ENCODE measurements at places on chromosomes 2 and 18.
A peak's percentile ranks its signal among the peaks of the same experiment; 100 is the strongest.

DNA sequence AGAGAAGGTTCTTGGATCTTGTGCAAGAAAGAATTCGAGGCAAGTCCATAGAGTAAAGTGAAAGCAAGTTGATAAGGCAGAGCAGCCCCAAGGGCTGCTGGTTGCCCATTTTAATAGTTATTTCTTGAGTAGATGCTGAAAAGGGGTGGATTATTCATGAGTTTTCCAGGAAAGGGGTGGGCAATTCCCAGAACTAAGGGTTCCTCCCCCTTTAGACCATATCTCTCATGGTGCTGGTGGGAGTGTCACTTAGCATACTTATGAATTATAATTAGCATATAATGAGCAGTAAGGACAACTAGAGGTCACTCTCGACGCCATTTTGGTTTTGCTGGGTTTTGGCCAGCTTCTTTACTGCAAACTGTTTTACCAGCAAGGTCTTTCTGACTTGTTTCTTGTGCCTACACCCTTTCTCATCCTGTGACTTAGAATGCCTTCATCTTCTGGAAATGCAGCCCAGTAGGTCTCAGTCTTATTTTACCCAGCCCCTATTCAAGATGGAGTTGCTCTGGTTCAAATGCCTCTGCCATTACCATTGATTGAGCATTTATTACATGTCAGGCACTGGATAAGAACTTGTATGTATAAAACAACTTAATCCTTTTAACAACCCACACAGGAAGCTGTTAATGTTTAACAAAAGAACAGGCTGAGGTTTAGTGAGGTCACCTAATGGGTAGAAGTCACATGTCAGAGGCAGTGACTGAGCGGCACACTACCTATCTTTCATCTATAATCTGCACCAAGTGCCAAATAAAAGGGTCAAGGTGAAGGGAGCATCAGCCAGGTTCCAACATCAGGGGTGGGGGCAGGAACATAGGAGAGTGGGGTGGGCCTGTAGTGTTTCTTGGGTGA lies 250.9 kb downstream of the ICOS start:
- DNase-seq = no peak

- no peak for DNase-seq
Observed at GRCh38 chr2:233252227-233252626, 754 bp downstream of the ATG16L1 start.

GRCh38 chr2:26542676-26543505 lies 65.0 kb upstream of the OTOF start:
- DNase-seq = no peak

DNA sequence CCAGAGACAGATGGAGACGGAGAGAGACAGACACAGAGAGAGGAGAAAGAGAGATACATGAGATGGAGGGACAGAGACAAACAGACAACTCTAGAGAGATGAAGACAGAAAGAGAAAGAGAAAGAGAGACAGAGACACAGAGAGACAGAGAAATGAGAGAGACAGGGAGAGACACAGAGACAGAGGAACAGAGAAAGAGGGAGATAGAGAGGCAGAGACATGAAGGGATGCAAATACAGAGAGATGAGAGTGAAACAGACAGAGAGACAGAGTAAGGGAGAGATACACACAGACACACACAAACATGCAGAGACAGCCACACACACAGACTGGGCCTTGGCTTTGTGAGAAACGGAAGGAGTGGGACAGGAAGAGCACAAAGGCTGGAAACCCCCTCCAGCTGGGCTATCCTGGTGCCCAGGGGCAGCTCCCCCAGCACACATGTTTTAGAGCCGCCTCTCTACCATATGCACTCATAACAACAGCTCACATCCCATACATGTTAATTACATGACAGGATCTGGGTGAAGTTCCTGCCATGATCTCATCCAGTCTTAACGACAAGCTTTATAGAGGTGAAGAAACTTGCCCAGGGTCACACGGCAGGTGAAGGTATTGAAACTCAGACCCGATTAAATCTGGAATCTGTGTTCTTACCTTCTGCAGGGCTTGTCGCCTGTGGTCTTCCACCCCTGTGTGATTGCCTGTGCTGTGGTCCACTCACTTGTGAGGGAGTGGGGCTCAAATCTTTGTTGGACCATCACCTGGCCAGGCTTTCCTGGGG lies 32.4 kb downstream of the IL18R1 start:
- DNase-seq = no peak

GRCh38 chr18:70333316-70333715 lies 44.5 kb downstream of the SOCS6 start:
- DNase-seq = no peak

- DNase-seq = no peak
Observed at GRCh38 chr2:173997269-173997668, 32.1 kb upstream of the SP3 start.

- DNase-seq = no peak
Observed at GRCh38 chr2:47601568-47601967, 181.4 kb upstream of the MSH6 start.

GRCh38 chr2:3355951-3356569 lies 21.6 kb downstream of the EIPR1 start:
- no peak for DNase-seq

DNA sequence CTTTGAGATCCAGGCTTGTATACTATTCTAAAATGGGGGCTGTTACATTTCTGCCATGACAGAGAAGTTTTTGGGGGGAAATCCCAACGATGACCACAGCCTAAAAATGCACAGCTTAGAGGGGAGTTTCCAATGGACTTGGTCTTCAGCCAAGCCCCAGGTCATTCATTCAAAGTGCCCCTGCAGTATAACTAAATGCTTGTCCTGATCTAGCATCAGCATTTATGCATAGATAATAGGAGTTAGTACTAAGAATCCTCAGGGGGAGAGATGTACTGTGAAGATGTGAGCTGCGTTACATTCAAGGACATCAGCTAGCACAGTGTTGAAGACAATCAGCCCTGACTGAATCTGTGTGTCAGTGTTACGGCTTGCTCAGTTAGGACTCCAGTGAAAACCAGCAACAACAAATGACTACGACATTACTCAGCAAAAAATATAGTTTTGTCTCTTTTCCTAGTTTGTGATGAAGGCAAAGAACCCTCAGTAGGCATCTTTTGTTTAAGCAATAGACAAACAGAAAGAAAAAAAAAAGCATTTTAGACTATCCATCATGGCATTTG lies 160.9 kb downstream of the ZEB2 start:
- peak; percentile 25 for DNase-seq

GRCh38 chr2:71546777-71547281 lies 93.5 kb downstream of the DYSF start:
- no peak for DNase-seq

GRCh38 chr2:213175673-213176247 lies 24.3 kb upstream of the IKZF2 start:
- DNase-seq = no peak

GRCh38 chr2:126753501-126754212 lies 97.7 kb downstream of the GYPC start:
- DNase-seq = no peak

DNA sequence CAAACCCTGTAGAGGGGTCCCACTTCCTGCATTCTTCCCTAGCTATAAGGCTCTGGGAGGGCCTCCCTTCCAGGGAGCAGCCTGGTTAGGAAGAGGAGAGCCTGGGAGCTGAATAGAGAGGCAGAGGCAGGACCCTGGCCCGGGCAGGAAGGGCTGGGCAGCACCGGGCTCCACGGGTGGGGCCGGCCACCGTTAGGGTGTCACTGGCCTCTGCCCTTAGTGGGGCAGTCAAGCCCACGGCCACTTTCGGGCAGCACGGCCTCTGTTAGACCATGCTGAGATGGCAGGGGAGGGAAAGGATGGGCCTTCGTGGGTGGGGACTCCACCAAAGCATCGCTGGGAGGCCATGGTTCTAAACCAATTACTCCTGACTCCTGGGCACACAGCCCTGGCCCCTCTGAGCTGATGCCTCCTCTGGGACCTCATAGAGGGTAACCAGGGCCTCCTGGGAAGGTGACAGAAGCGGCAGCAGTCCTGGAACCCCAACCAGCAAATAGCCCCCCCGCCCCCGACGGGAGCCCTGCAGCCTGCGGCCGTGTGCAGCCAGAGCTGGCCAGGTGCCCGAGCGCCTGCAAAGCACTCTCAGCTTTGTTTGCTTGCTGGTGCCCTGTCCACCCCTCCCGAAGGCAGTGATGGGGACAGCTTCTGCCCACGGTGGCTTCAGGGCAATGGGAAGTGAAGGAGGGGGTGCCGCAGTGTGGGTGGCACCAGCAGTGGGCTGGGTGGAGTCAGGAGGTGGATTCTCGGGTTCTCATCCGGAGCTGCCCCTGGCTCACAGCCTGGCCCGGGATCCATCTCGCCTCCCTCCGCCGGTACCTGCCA lies 16.3 kb upstream of the HPCAL1 start:
- DNase-seq = no peak

DNA sequence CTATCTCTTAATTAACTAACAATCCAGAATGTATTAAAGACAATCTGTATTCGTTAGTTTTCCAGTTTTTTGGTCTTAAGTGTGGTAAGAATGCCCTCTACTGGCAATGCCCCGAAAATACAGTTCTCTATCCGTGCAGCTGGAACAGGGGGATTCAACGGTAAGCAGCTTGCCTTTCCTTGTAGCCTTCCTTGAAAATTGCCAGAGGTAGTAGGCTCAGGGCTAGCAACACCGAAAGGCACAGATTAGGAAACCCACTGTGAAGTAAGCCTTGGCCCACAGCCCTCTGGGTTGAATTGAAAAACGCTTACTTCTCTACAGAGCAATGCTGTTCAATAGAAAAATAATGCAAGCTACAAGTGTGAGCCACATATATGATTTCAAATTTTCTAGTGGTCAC lies 17.1 kb upstream of the VPS4B start:
- peak; percentile 49 for DNase-seq

GRCh38 chr2:131801210-131801744 lies 273.6 kb downstream of the CCDC74A start:
- no peak for DNase-seq

DNA sequence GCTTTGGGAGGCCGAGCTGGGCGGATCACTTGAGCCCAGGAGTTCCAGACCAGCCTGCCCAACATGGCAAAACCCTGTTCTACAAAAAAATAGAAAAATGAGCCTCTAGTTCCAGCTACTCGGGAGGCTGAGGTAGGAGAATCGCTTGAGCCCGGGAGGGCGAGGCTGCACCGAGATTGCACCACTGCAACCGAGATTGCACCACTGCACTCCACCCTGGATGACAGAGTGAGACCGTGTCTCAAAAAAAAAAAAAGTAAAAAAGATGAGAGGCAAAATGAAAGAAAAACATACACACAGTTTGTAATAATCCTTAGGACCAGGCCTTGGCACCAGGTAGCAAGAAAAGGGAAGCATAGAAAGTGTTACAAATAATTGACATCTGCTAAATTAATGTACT lies 22.0 kb downstream of the RBM43 start:
- DNase-seq = no peak

DNA sequence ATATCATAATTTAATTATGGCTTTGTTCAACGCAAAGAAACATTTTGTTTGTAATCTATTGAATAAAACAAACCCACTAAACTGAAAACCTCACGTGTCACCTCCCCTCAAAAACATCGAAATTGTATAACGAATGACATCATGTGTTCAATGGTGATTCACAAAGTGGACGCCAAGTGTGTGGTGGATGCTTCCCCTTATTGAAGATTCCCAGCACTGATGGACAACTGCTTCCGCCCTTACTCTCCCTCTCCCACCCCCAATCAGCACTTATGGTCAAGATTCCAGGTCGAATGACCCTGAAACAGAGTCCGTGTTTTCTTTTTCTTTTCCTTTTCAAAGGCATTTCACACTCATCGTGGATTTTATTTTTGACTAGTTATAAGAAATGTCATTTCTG lies 383.0 kb upstream of the SMIM21 start:
- no peak for DNase-seq

GRCh38 chr2:172460780-172461201 lies 33.4 kb downstream of the ITGA6 start:
- DNase-seq = no peak

DNA sequence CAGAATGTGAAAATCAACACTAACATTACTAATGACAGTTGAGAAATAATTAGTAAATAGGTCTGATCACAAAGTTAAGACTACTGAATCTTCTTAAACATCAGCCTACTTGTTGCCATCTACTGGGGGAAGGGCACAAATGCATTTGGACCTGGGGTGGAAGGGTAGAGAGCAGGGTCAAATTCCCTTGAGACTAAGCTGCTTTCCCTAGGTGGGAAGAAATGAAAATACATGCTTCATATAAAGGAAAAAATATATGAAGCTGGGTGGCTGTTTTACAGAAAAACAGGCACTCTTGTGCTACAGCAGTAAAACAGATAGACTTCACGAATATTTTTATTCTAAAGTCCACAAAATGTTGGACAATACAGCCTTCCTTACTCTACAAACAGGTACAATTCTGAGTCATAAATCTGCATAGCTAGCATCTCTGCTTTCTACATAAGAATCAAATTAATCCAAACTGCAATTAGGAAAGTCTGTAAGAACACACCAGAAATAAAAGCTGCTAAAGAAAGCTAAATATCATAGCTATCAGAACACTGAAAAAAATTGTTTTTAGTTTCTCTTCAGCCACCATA lies 10.9 kb downstream of the TRIP12 start:
- DNase-seq = no peak

DNA sequence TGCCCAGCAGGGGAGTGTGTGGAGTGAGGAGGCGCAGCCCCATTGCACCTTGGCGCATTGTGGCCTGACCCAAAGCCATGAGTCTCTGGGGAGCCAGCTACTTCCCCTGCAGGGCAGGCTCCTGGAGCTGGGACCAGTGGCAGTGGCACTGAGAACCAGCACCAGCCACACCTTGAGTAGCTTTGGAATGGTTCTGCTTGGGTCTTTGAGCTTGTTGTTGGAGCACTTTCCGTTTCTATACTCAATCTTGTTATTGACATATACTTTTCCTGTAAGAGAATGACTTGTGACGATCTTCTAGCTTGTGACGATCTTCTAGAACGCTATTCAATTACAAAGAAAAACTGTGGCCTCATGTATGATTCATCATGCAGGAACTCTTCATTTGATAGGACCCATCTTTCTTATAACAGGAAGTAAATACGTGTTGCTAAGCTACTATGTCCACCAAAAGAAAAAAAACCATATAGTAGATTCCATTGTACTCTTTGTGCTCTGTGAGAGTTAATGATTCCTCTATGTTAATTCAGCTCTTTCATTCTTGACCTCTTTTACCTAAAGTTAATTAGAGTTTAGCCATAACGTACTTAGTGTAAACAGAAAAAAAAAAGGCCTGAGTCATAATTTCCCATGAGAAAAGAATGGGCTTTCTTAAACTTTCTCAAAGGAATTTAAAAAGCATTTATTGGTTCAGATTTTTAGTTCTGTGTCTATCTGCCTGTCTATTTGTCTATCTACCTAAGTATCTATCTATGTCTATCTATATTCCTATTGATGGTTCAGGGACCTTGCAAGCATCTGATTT lies 113.1 kb downstream of the GATA6 start:
- no peak for DNase-seq

DNA sequence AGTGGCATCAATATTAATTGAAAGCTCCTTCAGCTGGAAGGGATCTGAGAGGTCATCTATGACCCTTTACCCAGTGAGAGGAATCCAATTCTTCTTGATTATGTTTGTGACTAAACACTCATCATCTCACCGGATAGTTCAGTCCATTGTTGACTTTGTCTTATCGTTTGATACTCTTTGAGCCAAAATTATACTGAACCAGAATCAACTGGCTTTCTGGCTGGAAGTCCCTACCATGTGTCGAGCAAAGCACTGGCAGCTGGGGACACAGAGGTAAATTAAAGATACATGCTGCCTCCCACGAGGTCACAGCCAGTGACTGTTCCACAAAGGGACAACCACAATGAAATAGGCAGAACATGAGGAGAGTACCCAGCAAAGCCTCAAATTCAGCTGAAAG lies 91.4 kb upstream of the FHL2 start:
- DNase-seq = no peak

Data from activated CD4-positive, alpha-beta T cell treated with anti-CD3 and anti-CD28 coated beads for 48 hours (primary cell).